ENCODE measurements at places on chromosomes 3 and 15.

DNA sequence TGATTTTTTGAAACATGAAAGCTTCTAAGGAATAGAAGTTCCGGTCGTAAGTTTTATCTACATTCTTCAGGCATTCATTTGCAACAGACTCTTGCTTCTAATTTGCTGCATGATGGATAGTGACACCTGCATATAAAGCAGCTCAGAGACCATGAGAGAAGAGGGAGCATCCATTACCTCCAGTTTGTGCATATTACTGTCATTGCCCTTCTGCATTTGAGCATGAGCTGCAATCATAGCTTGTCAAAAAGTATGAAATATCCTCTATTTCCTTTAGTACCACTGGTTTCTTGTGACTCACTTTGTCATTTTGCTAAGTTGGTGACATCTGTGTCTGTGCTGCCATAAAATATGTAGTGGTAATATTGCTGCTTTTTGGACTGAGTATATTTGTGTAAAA lies 160.1 kb upstream of the STAC start:
- DNase-seq: no peak

DNA sequence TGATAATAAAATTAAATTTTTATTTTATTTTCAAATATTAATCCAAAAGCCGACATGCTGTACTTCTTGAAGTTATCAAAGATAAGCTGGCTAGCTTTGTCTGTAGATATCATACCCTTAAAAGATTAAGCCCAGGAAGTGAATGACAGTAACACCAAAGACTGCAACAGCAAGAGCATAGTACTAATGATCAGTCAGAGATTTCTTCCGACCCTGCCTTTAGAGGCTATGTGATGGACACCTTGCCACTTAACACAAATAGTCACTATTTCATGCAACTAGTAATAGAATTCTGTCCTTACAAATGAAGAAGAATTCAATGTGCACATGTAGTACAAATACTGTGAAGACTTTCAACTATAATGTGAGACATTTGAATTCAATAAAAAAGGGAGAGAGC lies 9.3 kb upstream of the MBNL1 start:
- DNase-seq: no peak

- no peak for DNase-seq
Observed at GRCh38 chr3:125000661-125001060, 55.1 kb downstream of the HEG1 start.

DNA sequence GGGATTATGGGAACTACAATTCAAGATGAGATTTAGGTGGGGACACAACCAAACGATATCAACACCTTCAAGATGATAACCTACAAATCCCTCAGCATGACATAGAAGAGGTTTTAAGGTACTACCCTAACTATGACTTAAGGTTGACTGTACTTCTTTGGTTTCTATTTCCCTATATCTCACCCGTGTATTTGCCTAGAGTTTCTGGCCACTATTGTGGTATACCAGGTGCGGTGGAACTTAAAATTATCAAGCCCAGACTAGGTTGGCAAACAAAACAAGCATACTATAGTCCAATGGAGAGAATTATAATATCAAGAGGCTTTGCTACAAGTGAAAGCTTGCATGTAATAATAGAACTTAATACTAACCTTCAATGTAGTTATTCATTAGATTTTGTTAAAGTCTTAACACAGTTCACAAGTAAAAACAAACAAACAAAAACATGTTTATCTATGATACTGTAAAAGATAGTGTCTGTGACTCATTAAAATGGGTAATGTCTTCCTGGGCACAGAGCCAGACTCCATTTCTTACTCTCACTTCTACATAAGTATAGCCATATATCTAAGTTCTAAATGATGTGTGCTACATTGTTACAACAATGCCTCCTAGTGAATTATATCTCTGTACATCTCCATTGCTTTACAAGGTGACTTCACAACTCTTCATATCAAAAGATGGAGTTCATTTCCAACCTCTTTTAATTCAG lies 479.1 kb downstream of the ZBBX start:
- DNase-seq: no peak

DNA sequence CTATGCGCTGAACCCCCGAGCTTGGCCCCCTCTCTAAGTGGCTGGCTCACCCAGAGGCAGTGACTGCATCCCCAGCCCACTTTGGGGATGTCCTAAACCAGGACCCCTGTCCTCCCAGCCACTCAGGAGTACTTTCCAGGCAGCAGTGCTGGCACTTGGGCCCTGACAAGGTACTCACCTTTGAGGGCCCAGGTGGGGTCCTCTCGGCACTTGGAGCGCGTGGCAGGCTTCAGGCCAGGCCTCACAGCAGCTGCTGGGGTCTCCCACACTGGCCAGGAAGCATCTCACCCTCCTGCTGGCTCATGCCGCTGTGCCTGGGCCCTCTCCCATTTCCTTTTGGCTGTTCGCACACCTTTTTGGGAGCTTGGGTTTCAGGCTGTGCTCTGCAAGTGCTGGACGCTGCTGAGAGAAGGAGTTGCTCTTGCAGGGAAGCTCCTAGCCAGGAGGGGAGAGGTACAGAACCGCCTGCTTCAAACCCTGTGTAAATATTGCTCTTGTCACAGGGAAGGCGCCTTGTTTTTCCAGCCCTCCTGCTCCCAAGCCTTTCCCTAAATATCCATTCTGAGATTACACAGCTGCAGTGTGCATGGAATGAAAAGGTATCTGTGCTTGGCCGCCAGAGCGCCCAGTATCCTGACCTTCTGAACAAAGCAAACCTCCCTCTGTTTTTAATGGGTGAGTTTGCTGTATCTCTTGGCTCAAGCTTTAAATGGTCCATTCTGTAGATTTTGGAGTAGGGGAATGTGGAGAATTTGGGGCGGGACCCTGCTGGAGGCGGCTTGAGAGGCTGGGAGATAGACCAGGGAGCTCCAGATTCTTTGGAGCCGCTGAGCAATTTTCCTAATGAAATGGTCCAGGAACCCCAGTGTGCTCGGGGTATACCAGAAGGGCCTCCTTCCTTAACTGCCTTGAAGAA lies 45.6 kb downstream of the DNASE1L3 start:
- no peak for DNase-seq

GRCh38 chr15:47066392-47066791 lies 650.9 kb upstream of the SEMA6D start:
- no peak for DNase-seq

DNA sequence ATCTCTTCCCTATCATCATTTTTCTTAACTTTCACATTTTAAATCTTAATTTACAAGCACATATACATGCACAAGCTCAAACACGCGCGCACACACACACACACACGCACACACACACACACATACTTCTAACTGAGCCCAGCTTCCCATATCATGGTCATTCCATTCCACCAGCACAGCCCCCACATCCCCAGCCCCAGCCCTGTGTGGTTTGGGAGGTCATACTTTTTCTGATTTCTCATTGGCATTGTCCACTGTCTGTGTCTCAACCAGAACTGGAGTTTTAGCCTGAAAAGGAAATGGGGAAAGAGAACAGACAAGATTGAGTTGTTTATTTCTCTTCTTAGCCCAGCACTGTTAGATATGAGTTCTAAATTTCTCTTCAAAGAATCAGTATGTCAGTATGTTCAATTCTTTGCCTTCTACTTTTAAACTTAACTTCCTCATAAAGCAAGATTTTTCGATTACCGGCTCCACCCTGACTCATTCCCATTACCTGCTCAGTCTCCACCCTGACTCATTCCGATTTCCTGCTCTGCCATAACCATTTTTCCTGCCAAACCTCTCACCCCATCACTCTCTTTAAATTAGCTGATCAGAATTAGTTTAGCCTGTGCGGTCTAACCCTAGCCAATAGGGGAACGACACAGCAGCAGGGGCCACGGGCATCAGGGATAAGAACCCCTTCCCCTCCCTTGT lies 6.4 kb downstream of the IQCF1 start:
- DNase-seq: no peak

GRCh38 chr3:159301961-159302360 lies 500.1 kb downstream of the MFSD1 start:
- DNase-seq: no peak

DNA sequence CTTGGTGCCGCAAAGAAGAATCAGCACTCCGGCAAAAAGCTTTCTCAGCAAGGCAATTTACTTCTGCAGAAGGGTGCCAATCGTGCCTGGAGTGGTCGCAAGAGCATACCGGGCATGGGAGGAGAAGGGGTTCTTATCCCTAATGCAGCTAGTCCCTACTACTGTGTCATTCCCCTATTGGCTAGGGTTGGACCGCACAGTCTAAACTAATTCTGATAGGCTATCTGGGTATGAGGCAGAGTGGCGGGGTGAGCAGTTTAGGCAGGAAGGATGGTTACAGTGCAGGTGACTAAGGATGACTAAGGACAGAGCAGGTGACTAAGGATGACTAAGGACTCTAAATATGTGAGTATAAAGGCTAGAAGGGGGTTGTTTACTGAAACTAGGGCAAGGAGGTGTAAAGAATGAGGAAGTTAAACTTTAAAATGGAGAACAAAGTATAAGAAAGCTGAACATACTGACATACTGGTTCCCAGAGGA lies 52.9 kb downstream of the PGBD4 start:
- DNase-seq: no peak

DNA sequence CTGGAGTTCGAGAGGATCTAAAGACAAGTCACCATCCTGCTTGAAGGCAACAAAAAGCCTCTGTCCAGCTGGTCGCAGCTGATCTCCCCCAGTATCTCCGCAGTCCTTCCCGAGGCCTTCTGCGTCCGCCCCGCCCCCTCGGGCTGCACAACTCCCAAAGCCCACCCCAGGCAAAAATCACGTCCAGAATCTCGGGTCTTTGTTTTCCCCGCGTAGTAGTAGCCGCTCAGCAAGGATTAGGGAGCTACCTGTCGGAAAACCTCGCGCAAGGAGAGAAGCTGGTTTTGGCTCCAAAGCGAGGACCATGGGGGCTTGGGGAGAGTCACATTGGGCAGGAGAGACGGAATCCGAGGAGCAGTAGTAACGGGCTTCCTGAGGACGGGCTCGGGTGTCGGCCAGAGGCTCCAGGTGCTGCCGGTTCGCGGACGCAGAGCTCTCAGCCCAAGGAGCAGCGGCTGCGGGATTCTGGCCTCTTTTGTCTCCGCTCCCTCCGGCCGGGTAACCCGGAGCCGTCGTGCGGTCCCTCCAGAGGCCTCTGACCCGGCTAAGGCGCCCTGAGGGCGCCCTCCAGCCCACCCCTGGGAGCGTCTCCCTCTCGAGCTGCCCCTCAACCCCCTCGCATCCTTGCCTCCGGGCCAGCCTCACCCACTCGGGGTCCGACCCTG lies 401 bp downstream of the ZSCAN29 start:
- peak; percentile 17 for DNase-seq

- no peak for DNase-seq
Observed at GRCh38 chr3:145882436-145882835, 278.5 kb downstream of the PLOD2 start.

GRCh38 chr3:104461431-104461830 lies 905.3 kb upstream of the ALCAM start:
- no peak for DNase-seq

- DNase-seq: no peak
Observed at GRCh38 chr3:117893638-117894037, 1141.0 kb downstream of the IGSF11 start.

Data from activated CD4-positive, alpha-beta T cell treated with anti-CD3 and anti-CD28 coated beads, Interleukin-2, amount 50 U/mL, for 4 hours (primary cell).